Hypothalamus (tissue), 51 donors: ENCODE measurements at places on chromosomes 5 and 9.

GRCh38 chr5:80569086-80569960, 757 bp downstream of the ANKRD34B start:
- no peak for DNase-seq

GRCh38 chr5:99272576-99272975, 343.8 kb upstream of the CHD1 start:
- no peak for DNase-seq

- no peak for DNase-seq
These were observed 7.9 kb upstream of the C1QTNF2 start for GRCh38 chr5:160378330-160378729.

DNA sequence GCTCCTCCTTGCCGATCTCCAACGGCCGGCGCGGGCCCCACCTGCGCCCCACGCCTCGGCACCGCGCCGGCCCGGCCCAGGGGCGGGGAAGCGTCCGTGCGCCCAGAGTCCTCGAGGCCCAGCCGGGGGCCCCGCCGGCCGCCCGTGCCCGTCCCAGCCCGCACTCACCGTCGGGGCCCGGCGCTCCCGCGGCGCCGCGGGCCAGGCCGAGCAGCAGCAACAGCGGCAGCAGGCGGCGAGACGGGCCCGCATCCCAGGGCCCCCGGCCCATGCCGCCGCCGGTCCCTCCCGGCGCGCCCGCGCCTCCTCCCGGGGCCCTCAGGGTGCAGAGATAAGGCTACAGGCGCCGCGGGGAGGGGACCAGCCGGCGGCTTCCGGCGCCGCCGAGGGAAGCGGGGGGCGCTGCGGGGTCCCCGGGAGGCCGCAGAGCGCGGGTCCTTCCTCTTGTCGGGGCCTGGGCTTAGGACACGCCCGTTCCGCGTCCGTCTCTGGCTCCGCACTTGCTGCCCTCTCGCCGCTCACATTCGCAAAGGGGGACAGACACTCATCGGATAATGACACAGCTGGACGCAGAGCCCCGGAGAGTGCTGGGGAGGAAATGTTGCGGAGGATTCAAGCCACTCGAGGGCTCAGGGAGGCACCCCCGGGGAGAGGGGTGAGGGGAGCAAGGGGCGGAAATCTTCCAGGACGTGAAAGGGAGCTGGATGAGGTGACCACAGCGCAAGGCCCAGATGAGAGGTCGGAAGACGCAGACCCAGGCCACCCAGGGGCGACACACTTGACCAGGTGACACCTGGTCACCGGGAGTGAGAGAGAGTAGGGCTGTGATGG, at the start of gene SUSD1:
TSS of gene SUSD1 (minus strand) at position 333 of the 831 bp plus-strand sequence. CDS start at position 271, 62 bp downstream.
- no peak for DNase-seq

GRCh38 chr9:68581696-68582095, 41.0 kb upstream of the TMEM252 start:
- DNase-seq = no peak

- no peak for DNase-seq
These were observed 157.2 kb upstream of the ATP10B start for GRCh38 chr5:161009194-161009593.

GRCh38 chr5:105565531-105565930, 2002.9 kb upstream of the NUDT12 start:
- no peak for DNase-seq

- DNase-seq = no peak
These were observed 11.3 kb downstream of the RGS14 start for GRCh38 chr5:177368869-177369644.

DNA sequence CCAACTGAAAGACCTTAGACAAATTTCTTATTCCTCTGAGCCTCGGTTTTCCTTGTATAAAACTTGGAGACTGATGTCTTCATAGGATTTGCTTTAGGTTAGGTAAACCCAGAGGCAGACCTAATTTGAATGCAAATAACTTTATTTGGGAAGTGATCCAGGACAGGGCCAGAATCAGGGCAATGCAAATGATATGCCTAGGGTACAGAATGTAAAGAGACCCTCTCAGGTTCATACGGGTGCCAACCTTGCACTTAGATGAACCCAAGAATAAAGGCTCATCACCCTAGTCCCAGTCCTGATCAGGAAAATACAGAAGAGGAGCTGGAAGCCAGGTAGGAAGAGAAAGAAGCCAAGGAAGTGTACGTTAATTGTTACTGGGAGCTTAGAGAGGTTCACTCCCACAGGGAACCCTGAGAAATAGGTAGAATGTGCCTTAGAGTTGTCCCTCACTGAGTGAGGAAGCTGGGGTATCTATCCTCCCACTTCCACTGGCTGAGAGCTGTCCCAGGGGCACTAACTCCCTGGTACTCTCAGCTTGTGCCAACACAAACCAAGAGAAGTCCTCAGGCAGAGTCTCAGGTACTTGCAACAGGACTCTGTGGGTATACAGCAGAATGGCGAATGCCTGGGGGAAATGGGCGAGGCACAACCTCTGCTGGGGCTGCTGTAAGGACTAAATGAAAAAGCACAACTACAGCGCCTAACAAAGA, 3.1 kb upstream of the HK3 start:
- no peak for DNase-seq

DNA sequence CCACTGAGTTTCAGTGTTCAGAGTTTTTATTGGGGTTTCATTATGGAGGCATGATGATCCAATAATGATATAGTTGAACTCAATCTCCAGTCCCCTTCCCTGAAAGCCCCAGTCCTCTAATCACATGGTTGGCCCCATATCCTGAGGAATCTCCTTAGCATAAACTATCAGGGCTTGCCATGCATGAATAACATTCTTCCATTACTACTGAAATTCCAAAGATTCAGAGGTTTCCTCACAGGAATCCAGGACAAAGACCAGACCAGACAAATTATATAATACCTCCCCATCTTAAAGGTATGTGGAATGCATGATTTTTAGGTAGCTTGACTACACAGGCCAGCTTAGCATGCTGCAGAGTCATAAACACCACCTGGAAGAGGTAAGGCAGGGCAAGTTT, 15.5 kb upstream of the LRRTM2 start:
- DNase-seq = no peak

GRCh38 chr9:37503736-37504135, 18.0 kb downstream of the POLR1E start:
- DNase-seq = no peak

DNA sequence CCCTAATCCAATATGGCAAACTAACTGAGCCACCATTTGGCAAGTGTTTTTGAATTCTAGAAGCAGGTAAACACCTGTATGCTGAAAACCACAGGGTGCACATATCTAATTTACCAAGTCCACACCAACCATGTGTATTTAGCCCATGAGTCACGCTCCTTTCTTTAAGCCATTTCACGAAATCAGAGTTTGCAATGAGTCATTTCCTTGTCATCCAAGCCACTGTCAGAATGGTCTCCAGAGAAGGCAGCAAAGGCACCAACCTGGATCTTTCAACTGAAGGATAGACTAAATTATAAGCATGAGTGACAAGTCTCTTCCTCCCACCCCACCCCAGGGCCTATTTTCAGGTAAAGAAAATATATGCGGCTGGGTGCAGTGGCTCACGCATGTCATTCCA, 110.0 kb downstream of the PAX5 start:
- no peak for DNase-seq

DNA sequence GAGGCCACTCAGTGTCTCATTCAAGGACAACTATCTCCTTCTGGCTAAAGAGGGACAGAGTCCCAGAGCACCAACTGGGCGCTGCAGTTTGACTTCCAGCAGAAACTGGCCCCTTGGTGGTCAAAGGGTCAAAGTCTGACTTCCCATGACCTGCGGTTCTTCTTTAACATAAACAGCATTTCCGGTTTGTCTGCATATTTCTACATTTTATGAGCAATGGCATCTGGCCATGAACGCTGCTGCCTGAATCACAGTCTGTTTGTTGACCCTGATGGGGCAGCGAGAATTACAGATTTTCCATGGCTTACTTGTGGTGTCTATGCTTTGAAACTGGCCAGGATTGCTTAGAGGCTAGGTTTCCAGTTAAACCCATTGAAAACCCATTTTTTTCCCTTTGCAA, 1.3 kb downstream of the TNFSF15 start:
- no peak for DNase-seq

DNA sequence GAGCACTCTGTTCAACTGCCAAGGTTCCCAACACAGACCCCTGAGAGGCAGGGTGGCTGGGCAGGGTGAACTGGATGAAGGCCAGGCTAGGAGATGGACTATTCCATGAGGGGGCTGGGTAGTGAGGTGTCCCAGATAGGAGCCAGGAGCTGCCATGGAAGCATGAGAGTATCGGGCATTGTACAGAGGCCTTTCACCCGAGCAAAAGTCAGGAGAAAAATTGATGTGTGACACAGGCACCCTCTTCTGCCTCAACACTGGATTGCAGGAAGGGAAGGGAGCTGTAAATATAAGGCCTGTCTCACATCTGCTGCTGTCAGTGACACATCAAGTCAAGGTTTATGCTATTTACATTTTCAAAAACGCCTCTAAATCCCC, 74.6 kb downstream of the UBAP1 start:
- DNase-seq = no peak

DNA sequence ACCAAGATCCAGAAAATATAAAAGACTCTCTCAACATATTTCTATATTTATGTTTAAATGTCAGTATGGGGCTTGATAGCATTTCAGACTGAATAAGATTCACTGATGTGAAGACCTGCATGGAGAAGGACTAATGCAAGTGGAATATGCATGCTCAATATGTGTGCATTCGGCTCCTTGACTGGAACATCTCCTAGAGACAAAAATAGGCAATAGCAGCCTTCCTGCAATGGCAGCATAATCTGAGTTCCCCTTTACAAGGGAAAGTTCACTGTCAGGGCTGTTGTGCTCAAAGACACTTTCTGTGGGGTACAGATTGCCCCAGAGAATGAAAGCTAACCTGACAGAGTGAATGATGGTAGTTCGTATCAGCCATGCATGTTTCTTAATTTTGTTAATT, 42.4 kb downstream of the STARD4 start:
- no peak for DNase-seq

GRCh38 chr5:170444969-170445505, 55.9 kb upstream of the KCNMB1 start:
- DNase-seq = no peak

DNA sequence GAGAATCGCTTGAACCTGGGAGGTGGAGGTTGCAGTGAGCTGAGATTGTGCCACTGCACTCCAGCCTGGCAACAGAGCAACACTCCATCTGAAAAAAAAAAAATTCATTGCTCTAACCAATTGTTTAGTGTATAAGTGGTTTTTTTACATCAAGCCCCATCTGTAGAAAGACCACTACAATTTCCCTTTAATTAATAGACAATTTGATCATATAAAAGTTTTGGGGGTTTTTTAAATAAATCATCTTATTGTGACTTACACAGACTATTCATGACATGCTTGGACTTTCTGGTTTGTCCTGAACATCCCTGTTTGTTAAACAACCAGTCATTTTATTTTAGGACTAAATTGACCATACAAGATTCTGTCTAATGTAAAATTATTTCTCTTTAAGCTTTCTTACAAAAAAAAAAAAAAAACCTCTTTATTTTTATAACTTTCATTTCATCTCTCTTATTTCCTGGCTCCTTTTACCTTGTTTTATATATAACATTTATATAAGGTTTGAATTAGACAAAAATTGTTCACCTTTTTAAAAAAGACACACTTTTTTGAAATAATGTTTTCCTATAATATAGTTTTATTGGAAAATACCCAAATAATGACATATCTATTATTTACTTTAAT, 9.8 kb upstream of the FANCC start:
- DNase-seq = no peak

GRCh38 chr5:180790020-180790419, 12.6 kb downstream of the MGAT1 start:
- DNase-seq = no peak

DNA sequence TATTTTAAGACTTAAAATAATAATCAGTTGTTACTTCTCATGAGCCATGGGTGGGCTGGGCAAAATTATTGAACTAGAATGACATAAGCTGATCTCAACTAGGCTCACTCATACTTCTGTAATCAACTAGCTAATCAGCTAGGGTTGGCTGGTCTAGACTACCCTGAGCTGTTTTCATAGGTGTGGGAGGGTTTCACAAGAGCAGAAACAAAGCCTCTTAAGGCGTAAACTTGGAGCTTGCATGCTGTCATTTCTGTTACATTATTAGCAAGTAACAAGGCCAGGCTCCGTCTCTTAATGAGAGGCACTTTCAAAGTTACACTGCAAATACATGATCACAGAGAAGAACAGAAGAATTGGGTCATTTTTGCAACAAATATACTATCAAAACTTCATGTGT, 57.2 kb upstream of the GHR start:
- DNase-seq = no peak

DNA sequence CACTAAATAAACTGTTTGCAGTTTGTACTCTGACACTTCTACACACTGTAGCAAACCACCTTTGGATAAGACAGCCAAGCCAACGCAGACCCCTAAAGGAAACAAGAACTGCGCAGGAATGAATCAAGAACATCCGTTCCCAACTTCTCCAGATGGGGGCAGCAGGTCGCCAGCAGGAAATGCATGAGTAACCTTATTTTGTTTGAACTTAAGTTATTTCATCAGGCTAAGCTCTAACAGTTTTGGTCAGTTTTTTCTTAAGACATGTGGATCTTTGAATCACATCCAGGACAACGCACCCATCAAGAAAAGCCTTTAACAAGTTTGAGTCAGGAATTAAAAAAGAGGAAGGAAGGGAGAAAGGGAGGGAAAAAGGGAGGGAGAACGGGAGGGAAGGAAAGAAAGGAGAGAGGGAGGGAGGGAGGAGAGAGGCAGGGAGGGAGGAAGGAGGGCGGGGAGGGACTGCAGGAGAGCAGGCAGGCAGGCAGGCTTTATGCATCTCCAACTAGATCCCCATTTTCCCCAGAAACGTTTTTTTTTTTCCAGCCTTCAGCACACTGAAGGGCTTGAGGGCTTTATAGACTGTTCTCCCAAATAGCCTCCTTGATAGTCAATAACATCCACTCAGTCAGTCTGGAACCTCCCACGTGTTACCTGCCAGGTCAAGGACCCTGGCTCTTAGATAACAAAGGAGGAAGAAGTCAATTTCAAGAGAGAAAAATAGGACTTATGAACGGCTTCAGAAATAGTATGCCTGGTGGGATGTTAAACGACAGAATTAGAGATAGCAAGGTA, 22.2 kb downstream of the BHMT start:
- DNase-seq = peak; percentile 24

GRCh38 chr5:59185757-59186385, 603.0 kb downstream of the RAB3C start:
- DNase-seq = no peak

DNA sequence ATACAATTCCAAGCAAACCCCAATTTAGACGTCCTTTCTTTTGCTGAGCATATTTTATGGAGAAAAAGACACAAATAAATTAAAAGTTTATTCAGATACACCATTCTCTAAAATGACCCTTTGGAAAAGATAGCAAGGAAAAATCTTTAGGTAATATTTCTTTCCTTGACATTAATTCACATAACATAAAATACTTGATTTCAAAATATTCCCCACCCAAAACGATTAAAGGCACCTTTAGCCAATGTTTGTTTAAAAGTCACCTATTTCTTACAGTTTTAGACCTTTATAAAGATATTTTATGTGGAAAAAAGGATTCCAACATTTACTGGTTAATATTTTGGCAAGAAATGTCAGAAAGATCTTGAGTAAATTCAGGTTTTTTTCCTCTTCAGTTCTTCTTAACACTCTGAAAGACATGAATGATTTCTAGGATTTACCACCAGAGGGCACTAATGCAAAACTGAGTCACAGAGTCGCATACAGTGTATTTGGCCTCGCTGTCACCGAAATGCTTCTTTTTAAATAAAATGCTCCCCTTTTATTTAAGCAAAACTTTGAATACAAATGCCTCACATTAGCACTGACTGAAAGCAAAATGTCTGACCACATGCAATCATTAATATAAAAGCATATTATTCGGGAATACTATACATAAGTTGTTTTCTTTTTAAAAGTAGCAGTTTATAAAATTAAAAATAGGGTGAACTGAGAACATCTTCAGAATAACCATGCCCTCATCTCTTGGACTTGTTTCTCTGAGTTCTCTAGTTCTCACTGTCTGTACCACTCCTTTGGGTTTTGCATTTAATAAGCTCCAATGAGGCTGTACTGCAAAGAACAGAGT, 122.5 kb downstream of the SLC1A3 start:
- DNase-seq = no peak
